Endothelial cell (in vitro differentiated cells): ENCODE measurements at places on chromosomes 6 and 20. TPM values are rescaled to one million over a fixed set of nuclear protein-coding genes. Genes with fewer than 3 reads are reported as not detected.

- DNase-seq: no peak
Observed at GRCh38 chr20:24784607-24785006, 164.5 kb upstream of the CST7 start.

DNA sequence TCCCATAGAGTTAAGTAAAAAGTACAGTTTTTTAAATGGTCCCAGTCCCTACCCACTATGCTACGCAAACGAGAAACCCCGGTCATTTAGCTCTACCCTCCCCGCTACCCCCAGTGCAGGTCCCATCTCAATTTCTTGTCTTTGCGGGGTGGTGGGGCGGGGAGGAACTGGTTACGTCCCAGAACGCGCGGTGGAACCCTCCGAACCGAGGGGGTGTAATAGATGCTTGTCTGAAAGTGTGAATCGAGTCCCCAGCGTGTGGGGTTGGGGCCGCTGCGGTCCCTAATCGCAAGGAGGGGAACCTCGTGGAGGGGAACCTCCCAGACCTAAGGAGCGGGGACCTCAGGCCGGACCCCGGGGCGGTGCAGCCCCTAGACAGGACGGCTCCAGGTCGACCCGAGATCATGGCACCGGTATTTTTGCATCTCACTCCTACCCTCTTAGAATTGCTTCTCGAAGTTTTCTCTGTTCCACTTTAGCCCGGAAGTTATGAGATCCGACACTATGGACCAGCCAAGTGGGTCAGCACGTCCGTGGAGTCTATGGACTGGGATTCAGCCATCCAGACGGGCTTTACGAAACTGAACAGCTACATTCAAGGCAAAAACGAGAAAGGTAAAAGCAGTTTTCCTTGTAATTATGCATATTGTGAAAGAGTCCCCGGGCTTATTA lies 779 bp downstream of the HEBP2 start:
- no peak for DNase-seq

GRCh38 chr6:72535124-72535523 lies 86.7 kb upstream of the KCNQ5 start:
- DNase-seq: no peak

Gene PPP1R16B
- total RNA-seq: 46.9 TPM

GRCh38 chr6:12024699-12025434 lies 12.8 kb downstream of the HIVEP1 start:
- DNase-seq: no peak

- no peak for DNase-seq
Observed at GRCh38 chr6:628766-629165, 28.1 kb downstream of the HUS1B start.

- DNase-seq: no peak
Observed at GRCh38 chr20:10990625-10991382, 317.0 kb upstream of the JAG1 start.

Gene KCNK5
- total RNA-seq: 9.8 TPM

GRCh38 chr20:62875419-62876361 lies 14.1 kb upstream of the TCFL5 start:
- peak; percentile 74 for DNase-seq

DNA sequence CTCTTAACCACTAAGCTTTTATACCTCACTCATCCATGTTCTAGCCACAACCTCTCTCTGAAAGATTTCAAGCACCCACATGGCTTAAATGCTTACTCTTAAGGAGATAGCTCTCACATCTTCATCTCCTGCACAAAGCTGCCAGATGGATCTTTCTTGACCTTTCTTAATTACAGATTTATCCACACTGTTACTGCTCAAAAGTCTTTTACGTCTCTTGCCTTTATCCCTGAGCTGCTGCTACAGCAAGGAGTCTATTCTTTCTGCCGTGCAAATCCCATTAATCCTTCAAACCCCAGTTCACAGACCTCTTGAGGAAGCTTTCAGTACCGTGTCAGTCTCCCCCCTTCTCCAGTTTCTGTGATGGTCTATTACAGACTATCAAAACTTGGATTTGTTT lies 54.6 kb downstream of the B4GALT5 start:
- no peak for DNase-seq

DNA sequence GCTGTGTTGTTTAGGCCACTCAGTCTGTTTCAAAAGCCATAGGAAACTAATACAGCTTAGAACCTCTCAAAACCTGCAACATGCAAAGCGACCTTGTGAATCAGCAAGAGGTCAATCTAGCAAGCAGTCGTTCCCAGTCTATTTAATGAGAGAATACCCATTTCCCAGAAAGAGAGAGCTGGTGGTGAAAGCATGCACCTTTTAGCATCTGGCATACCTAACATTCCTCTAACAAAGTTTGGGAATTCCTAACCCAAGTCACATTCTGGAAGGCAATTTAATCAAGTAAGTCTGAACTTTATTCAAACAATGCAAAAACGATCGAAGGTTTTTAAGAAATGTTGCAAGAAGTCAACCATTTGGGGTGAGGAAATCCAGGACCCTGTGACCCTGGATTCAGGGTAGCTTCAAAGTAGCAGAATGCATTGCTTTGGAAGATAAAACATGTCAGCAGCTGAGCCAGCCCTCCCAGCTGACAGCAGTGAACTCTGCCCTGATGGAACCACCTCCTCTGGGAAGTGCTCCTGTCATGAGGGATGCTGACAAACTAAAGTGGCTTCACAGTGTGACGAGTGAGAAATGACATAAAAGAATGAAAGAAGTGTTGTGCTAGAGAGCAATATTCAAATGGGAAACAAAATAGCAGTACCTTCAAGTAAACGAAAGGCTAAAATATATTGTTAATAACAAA lies 104.8 kb downstream of the GMDS start:
- DNase-seq: no peak

DNA sequence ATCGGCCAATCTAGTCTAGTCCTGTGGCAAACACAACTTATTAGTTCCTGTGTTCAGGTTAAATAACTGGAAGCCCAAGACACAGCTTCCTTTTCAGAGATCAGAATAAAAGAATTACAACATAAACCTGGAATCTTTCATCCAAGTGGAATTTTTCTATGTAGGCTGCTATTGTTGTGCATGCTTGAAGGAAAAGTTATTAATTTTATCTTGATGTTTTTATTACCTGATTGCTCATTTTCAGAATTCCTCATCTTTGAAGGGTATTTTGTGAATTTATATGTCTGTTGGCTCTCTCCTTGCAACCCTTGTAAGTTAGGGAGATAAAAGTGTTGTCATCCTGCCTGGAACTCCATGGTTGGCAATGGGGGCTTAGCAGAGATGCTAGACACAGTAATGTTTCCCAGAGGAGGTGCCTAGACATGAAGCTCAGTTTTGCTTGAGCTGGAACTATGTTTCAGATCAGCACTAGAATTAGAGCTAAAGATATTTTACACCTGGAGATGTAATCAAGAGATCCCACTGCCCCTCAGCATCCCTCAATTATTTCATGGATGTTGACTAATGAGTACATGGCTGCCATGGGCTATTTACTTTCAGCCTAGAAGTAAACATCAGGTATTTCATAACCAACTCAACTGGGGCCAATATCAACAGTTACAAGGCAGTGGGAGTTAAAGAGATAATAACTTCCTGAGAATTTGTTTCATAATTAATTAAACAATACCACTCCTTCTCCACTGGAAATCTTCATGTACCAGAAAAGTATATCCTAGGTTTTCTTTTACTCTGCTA lies 367.0 kb upstream of the MARCKS start:
- no peak for DNase-seq

DNA sequence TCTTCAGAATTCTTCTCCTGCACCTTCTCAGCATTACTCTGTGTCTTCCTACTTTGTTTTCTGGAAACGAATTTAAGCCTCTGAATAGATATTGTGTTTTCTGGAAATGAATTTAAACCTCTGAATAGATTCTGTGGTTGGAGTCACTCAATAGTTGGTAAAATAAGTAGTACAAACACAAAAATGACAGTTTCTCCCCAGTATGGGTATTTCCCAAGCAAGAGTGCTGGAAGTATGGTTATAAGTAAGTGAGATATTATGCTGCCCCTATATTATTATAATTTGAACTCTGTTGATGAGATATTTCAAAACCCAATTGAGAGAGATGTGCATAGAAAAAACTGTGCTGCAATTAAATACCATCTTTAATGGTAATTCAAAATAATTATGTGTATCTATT lies 94.9 kb downstream of the TINAG start:
- no peak for DNase-seq

GRCh38 chr6:150363733-150364132 lies 5.1 kb upstream of the IYD start:
- DNase-seq: no peak

GRCh38 chr6:52871621-52872020 lies 31.0 kb upstream of the GSTA5 start:
- DNase-seq: no peak
